ENCODE measurements at places on chromosomes 11 and 22.

- no peak for DNase-seq
Observed at GRCh38 chr11:92931746-92932422, 37.6 kb upstream of the MTNR1B start.

DNA sequence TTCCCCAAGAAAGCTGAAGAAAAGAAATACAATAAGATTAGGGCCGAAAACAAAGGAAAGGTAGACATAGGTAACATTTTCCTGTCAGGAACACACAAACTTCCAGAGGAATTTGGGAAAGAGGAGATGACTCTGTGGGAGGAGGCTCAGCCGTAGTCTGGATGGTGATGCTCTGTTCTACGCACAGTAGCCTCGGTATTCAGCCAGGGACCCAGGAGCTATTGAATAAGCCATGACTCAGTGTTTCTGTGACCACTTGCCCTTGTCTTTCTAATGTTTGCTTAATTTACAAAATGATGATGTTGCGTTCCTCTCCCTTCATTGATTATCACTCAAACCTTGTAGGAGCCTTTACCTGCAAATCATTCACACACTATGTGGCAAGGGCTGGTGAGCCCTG is 745.0 kb downstream of the NTM start:
- DNase-seq = no peak

- DNase-seq = no peak
Observed at GRCh38 chr11:123702139-123702538, 39.3 kb downstream of the ZNF202 start.

DNA sequence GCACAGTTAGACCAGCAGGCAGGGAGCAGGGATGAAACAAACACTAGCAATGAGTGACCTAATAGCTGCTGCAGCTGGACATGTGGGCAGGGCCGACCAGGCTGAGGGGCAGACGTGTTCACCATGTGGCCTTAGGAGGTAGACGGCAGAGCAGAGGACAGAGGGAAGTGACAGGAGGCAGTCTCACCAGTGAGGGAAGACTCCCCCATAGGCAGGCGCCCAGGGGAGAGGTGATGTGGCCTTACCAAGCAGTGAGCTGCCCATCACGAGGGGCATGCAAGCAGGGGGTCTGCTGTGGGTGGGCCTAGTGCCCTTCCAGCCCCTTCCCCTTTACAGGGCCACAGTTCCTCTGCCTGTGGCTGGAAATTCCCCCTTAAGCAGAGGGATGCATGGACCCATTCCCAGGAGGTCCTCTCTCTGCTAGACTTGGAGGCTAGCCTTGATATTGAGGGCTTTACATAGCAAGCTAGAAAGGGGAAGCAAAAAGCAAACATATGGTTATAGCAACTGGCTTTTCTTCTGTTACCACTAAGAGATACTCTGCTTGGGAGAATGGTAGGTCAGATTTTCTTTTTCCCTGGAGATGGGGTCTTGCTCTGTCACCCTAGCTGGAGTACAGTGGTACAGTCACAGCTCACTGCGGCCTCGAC is 67.6 kb downstream of the MPPED1 start:
- DNase-seq = no peak

GRCh38 chr11:87215236-87215635 is 177.5 kb downstream of the TMEM135 start:
- DNase-seq = no peak

GRCh38 chr11:84714316-84714780 is 912.8 kb downstream of the DLG2 start:
- no peak for DNase-seq

GRCh38 chr11:38009932-38010331 is 1411.9 kb upstream of the RAG2 start:
- no peak for DNase-seq

DNA sequence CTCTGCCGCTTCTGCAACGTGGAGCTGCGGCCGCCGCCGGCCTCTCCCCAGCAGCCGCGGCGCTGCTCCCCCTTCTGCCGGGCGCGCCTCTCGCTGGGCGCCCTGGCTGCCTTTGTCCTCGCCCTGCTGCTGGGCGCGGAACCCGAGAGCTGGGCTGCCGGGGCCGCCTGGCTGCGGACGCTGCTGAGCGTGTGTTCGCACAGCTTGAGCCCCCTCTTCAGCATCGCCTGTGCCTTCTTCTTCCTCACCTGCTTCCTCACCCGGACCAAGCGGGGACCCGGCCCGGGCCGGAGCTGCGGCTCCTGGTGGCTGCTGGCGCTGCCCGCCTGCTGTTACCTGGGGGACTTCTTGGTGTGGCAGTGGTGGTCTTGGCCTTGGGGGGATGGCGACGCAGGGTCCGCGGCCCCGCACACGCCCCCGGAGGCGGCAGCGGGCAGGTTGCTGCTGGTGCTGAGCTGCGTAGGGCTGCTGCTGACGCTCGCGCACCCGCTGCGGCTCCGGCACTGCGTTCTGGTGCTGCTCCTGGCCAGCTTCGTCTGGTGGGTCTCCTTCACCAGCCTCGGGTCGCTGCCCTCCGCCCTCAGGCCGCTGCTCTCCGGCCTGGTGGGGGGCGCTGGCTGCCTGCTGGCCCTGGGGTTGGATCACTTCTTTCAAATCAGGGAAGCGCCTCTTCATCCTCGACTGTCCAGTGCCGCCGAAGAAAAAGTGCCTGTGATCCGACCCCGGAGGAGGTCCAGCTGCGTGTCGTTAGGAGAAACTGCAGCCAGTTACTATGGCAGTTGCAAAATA is 816 bp downstream of the PDE3B start:
- DNase-seq = peak; percentile 21

GRCh38 chr22:27873472-27873871 is 45.6 kb downstream of the PITPNB start:
- no peak for DNase-seq

DNA sequence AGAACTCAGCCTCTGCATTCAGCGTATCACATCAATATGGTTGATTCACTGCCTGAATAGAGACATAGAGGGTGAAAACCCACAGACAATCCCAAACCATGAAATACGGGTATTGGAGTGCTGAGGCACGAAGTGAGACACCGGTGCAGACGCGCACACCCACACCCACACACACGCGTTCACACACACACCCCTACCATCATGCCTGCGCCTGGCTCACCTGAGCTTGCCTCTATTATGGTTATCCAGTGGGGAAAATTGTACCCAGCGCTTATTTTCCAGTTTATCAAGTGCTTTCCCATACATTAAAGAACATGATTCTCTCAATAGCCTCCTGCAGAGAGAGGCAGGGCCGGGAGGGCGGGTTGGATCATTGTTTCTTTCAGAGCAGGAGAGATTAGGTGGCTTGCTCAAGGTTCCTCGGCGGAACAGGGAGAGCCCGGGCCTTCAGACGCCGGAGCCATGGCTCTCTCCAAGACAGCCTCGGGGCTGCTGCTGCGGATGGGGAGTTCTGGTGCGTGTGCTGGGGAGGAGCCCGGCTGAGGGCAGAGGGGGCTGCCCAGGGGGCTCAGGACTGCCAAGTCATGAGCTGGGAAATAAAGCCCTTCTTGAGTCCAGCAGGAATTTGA is 78.9 kb upstream of the THY1 start:
- no peak for DNase-seq

DNA sequence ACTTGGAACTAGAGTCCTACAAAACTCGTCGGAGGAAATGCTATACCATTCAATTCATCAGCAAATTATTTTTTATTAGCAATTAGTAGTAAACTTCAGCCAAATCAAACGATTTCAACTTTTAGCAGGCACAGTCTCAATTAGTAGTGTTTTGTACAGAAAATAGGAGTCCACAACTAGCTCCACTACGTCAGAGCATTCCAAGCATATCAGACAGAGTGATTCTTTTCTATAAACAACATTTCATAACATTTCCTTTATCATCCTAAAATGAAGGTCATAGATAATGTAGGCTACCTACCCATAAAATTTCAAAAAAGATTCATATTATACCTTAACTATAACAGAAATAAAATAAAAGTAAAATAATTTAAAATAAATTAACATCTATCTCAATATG is 169.9 kb downstream of the KIF18A start:
- no peak for DNase-seq

GRCh38 chr11:106344394-106344793 is 266.9 kb downstream of the AASDHPPT start:
- no peak for DNase-seq

DNA sequence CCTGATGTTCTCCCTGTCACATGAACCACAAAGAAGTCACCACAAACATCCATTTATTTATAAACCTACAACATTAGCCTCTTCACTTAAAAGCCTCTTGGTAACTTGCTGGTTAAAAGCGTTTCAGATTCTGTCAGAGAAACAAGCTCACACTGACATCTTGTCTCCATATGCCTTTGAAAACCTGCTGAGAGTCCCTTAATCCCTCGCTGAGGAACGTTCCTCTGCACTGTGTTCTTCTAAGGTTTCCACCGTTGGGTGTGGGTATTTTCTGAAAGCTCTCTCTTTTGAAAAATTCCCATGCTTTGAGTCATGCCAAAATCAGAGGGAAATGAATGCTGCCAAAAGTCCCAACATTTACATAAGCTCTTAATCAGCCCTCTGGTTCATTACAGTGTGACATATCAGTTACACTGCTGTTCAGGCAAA is 149.8 kb downstream of the CCDC34 start:
- DNase-seq = peak; percentile 54

DNA sequence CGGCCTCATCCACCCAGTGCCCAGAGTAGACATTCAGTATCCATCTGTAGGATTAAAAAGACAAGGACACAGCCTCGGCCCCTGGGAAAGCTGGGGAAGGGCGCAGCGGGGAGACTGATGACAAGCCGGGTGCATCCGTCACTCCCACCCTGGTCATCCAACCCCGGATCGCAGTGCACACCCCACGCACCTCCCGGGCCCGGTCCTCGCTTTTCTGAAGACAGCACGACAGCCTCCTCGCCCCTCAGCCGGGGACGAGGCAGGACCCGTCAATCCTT is 1.1 kb downstream of the FCHSD2 start:
- no peak for DNase-seq

- DNase-seq = no peak
Observed at GRCh38 chr11:111582163-111582562, 20.1 kb upstream of the SIK2 start.

DNA sequence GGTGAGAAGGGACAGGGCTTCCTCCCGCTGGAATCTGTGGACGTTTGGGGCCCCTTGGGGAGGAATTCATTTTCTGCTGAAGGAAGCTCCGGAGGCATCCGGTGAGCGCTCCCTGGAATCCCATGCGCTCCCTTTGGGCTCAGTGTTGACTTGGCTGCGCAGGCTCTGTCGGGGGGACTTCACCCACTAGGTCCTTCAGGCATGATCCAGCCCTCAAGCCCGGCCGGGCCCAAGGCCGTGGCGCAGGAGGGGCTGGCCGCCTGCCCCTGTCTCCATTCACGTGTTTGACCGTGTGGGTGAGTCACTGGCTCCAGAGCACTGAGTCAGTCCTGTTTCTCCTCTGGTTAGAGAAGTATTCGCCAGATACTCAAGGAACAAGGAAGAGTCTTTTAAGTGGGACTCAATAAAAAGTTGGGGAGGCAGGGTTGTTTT is 1.4 kb downstream of the CTTN start:
- peak; percentile 90 for DNase-seq
